ENCODE measurements at places on chromosomes 5 and 9.

GRCh38 chr5:766666-767431, 17.7 kb downstream of the ZDHHC11B start:
- DNase-seq, result peak; percentile 84

- DNase-seq, result no peak
These were observed 131.3 kb downstream of the RXRA start for GRCh38 chr9:134457321-134458206.

- DNase-seq, result no peak
These were observed 114.3 kb upstream of the EPB41L4A start for GRCh38 chr5:112533362-112533761.

DNA sequence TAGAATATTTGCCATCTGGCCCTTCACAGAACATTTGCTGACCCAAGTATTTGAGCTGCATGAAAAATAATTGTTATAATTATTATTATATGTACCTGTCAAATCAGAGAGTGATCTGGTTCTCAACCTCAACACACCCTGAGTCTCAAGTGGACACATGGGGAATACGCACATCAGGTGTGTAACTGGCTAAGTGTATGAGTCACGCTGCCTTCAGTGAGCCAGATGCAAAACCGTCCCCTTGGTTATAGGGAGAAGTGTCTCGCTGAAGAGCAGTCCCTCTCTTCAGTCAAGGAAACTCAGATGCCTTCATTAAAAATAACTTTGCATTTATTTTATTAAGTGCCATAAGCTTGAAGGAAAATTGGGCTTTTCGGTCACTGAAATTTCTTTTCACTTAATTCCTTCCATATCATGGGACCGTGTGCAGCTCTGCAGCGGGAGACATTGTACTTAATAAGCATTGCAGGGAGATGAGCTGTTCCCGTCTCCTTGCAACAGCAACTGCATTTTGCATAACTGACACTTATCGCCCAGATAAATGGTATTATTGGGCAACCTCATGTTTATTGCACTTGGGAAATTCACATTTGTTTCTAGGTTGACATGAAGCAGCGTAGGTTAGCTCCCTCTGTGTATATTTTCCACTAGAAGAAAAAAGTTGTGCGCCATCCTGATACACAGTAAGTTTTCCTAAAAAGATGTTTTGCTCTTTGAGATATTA, 512.3 kb upstream of the DAP start:
- DNase-seq, result no peak

DNA sequence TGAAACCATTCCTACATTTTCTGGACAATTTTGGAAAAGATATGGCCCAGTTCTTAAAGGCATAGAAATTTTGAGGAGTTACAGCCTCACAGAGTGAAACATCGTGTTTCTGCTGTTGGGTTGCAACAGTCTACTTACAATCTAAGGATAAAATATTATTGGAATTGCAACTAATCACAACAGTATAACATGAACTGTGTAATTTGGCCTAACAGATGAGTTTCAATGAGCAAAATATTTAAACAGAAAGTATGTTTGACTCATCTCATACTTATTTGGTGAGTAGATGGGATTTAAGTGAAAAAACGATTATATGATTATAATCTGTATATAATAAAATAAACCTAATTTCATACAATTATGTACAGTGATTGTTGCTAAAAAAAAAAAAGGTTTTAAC, 1061.8 kb downstream of the CDH12 start:
- DNase-seq, result no peak

DNA sequence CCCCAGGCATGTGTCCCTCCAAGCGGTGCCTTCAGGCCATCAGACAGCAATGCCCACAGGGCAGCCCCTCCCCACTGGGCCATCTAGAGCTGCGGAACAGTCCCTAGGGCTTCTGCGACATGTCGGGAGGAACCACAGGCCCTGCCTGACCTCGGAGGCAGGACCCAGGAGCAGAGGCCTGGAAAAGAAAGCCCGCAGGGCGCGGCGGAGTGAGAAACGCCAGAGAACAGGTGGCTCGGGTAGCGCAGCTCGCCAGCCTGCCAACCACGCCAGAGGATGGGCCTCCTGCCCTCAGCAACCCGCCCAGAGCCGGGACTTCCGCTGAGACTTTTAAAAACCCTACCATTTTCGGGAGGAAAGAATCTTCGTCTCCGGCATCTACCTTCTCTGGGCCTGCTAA, 715 bp downstream of the LCN8 start:
- no peak for DNase-seq

- DNase-seq, result no peak
These were observed 205.3 kb downstream of the RFK start for GRCh38 chr9:76188905-76189304.

DNA sequence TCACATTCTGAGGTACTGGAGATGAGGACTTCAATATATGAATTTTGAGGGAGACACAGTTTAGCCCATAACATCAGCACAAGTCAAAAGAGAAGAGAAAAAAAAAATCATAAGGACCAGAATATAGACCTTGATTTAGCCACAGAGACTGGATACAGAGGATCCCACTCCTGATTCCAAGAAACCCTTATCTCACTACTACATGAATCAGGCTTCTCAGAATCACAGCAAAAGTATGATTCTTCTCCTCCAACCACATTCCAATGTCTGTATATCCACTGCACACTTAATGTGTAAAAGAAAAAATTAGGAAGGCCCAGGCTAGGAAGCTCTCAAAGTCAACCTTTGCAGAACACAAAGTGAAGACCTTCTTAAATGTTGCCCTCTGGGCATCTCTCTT, 610.9 kb downstream of the DTWD2 start:
- no peak for DNase-seq

GRCh38 chr5:96658272-96658671, 3.9 kb upstream of the CAST start:
- no peak for DNase-seq

DNA sequence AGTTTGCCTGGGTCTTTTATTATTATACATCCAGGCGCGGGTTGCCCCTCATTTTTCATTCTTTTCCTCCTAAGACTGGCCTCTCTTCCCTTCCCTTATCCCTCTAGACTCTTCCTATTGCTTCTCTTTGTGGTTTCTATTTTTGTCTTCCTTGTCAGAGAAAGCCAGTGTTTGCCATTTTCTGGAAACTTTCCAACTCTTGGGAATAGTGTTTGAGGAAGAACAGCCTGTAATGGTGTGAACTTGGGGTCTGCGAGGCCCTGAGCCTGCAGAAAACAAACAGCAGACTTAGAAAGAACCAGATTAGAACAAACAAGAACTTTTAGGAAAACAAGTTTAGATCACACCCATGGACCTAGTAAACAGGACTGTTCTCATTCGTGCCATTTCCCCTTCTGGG, 15.5 kb downstream of the PRKACG start:
- no peak for DNase-seq

- DNase-seq, result no peak
These were observed 2.0 kb downstream of the VCAN start for GRCh38 chr5:83473346-83474160.

DNA sequence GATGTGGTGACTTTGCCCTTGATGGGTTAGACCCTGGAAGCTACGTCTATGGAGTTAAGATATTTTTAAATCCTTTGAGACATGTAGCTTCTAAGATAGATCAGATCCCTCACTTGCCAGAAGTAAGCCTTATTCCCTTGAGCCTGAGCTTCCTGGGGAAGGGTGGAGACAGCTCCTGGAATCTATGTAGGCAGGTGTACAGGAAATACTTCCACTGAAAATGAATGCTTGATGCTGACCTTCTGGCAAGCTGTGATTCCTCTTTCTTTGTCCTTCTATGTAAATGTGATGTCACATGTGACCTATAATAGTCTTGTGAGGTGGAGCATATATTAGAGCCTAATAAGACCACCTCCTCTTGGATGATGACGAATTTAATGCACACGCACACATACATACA, 1152.0 kb upstream of the ACO1 start:
- no peak for DNase-seq

Measured in vagina (tissue), 2 donors.